ENCODE measurements at places on chromosomes 2 and 18. TPM values are rescaled to one million over a fixed set of nuclear protein-coding genes. Genes with fewer than 3 reads are reported as not detected.

The FHL2 gene
- total RNA-seq = 3.3 TPM

- H3K27ac ChIP-seq = peak overlapping the region; percentile 85
- peaks cover 24% of the 10 kb centered on the region for H3K4me1 ChIP-seq
These were observed 25.2 kb upstream of the CASP10 start for GRCh38 chr2:201157694-201158093.

GRCh38 chr2:236738030-236738429 is 168.4 kb downstream of the ACKR3 start:
- H3K27me3 ChIP-seq = peaks cover 3% of the 10 kb centered on the region
- H3K4me1 ChIP-seq = no peaks in the 10 kb centered on the region
- no peaks in the 10 kb centered on the region for H3K36me3 ChIP-seq
- DNase-seq = no peak

DNA sequence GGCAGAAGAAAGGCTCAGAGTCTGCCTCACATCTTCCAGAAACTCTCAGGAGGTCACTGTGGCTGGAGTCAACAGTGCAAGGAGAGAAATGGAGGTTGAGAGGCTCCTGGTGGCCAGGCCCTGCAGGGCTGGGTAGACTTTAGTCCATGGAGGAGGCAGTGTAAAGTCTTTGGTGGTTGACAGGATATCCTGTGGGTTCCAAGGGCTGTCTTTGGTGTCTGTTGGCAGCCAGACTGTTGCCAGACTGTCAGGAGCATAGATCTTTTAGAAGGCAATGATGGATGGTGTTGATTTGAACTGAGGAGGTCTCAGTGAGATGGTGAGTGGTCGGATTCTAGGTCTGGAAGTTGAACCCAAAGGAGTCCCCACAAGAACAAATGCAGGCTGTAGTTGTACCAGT is 45.0 kb upstream of the SKOR2 start:
- H3K27ac ChIP-seq = no peak overlapping the region
- DNase-seq = no peak
- H3K4me3 ChIP-seq = no peak overlapping the region

DNA sequence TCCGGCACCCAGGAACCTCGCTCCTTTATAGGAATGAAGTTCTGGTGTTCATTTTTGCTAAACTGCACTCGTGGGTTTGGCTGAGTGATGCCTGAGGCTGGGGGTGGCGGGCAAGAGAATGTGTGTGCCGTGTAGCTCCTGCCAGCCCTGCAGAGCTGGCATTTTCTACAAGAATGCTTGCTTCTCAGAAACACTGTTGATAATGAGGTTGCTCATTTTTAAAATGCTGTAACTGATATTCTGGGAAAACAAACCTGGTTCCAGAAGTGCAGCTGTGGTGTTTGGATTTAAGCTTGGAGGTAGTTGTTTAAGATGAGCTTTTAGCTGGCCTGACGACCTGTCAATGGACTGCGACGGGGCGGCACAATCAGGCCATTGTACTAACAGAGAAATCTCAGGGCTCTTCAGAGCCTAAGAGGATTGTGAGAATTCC is 511.9 kb upstream of the TNP1 start:
- no peaks in the 10 kb centered on the region for H3K4me1 ChIP-seq
- DNase-seq = no peak
- H3K27ac ChIP-seq = no peak overlapping the region
- no peaks in the 10 kb centered on the region for H3K36me3 ChIP-seq
- H3K4me3 ChIP-seq = no peak overlapping the region

Measured in activated CD8-positive, alpha-beta T cell treated with anti-CD3 and anti-CD28 coated beads for 36 hours (primary cell).